ENCODE measurements at places on chromosomes 1 and 21.

DNA sequence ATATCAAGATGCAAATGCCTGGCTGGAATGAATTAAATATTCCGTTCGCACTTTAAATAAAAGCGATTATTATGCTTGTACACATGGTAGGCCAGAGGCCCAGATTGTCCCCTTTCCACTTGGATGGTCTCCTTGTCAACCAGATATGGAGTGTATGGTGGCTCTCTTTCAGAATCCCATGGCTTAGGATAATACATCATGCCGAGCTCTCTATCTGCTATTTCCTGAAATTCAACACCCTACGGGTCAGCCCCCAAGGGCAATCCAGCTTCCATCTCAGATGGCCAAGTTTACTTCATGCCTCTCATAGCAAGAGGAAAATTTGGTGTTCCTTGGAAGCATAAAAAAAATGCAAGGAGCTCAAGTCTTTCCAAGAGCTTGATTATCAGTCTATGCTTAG, 25.4 kb upstream of the FMO1 start:
- no peak for DNase-seq

DNA sequence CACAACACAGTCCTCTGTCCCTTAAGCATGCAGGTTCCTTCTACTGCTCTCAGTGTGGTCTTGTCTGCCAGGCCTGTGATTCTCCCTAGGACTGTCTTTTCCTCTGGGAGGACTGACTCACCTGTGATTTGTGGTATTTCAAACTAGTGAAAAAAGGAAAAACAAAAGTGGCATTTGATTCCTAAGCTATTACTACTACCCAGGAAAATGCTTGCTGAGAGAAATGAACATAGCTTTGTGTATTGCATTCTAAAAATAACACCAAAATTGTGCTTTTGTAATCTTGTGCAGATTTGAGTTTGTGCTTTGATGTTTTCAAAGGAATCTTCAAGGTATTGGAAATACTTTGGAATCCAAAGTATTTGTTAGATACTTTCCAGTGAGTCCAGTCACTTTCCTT, 57.0 kb downstream of the GPR161 start:
- DNase-seq: no peak

DNA sequence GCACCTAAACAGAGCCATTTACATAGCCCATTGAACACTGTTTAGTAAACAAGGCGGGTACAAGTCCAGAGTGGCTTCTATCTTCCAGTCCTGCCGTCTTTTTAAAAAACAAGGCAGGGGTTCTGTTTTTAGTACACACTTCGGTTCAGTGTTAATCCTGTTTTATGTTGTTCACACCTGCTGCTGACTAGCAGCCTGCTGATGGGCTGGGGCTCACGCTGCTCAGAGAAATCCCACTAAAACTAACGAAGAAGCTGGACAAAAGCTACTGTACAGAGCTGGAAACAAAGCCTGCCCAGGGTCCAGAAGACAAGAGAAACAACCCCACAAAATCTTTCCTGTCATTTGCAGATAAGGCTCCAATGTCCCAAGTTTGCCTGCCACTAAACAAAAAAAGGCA, 13.2 kb downstream of the ESRRG start:
- DNase-seq: no peak

DNA sequence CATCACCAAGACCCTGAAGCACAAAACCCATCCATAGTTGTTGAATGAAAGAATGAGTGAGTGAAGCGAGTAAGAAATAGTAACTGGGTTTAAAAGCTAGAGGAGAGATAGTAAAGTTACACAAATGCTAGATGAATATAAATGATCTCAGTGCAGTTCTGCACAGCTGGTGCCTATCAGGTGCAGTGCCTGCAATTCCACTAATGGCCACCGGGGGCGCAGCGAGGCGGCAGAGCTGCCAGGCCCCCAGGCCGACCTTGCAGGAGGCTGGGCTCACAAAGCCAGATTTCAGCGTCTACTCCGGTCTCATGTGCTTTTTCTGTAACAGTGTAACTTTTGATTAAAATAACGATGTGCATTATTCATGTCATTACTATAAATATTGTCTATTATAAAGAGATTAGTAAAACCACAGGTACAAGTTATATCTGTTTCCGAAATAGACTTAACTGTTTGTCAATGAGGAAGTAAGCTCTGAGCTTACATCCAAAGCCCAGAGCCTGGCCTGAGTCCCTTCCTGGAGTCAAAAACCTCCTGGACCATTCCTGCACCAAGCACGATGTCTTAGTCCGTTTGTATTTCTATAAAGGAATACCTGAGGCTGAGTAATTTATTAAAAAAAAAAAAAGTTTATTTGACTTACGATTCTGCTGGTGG, 477.6 kb downstream of the NPHP4 start:
- DNase-seq: peak; percentile 65

- DNase-seq: no peak
Observed at GRCh38 chr1:42880384-42880783, 34.0 kb downstream of the ZNF691 start.

GRCh38 chr1:218750216-218750970, 405.3 kb downstream of the TGFB2 start:
- DNase-seq: no peak

- no peak for DNase-seq
Observed at GRCh38 chr1:42392255-42392654, 11.7 kb downstream of the RIMKLA start.

GRCh38 chr1:38242506-38242905, 195.9 kb upstream of the POU3F1 start:
- DNase-seq: no peak

DNA sequence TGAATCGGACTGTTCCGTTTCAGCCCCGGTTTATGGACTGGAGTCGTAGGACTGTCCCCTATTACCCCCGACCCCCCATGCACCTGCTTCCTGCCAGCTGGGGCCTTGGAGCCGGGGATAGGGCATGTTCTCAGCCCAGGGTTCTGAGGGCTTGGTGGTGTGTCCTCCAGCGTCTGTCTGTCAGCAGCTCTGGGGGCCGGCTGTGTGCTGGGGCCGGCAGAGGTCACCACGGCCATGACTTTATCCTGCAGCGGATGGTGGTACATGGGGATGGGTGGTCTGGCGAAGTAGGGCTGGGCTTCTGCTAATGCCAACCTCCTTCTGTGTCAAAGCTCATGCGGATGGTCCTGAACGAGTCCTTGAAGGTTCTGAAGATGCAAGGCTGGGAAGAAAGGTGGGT, 5.5 kb downstream of the RRP1 start:
- DNase-seq: no peak

Measured in NCI-H1694 (cell line).